ENCODE measurements at places on chromosomes 2 and 18.

DNA sequence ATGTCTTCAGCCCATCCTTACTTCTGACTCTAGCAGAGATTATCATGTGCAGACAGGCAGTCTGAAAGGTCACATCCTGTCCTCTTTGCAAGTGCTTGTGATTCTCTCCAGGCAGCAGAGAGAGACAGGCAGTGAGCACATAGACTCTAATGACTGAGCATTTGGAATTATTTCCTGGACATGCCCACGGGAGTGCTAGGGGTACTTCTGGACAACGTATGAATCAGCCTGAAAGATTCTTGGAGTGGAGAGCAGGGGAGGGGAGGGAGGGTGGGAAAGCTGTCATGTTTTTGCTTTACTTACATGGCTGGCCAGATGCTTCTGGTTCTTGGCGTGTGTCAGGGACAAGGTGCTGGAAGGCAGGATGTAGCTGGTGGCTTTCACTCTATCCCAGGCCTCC, 150.6 kb downstream of the RIF1 start:
- DNase-seq: no peak

GRCh38 chr18:63213331-63213900, 106.2 kb downstream of the BCL2 start:
- no peak for DNase-seq

DNA sequence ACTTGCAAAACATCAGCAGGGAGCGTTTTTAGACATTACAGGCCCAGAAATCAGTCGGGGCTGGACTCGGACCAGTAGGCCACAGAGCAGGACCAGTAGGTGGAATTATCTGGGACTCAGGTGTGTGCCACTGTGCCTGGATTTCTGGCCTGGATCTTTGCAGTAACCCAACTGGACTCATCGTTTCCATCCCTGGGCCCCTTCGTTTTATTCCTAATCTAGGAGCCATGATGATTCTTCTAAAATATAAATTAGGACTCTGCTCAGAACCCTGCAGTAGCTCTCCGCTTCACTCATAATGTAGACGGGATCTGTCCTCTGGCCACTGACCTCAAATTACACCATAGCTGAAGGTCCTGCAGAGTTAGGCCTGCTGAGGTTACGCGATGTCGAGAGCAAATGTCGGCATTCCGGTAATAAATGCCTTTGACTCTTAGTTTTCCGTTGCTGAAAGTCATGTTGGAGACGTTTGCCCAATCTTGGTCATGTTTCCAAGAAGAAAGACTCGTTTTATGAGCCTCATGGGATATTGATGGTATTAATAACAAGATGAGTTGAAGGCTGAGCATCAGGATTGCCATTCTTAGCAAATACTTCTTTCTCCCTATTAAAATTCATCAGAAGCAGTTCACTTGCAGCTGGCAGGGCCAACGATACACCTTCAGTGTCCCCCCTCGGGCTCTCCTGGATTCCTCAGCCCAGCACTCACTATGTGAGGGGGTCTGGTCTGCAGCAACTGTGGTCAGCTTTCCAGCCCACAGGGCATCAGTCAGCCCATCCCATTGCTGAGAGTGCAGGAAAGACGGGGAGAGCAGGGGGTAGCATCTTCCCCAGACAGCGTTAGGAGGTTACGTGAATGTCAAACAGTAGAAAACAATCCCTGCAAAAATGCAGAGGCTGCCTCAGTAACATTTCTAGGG, 39.9 kb upstream of the KLF11 start:
- DNase-seq: no peak

GRCh38 chr18:72107647-72108383, 436.3 kb downstream of the CBLN2 start:
- DNase-seq: no peak

GRCh38 chr2:39523308-39524044, 86.4 kb upstream of the MAP4K3 start:
- no peak for DNase-seq

DNA sequence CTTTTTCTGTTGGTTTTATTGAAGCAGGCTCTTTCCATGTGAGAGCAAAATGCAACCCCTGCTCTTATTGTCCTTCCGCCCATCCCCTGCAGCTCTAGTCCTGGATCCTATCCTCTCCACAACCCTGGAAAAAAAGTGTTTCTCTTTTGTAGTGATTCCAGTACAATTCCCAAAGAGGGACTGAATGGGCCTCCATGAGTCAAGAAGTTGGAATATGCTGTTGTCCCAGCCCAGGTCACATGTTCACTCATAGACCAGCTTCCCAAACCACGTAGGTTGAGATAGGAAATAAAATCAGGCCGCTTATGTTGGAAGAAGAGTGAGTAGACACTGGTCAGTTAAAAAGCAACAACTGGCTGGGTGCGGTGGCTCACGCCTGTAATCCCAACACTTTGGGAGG, 39.4 kb downstream of the CPO start:
- no peak for DNase-seq

DNA sequence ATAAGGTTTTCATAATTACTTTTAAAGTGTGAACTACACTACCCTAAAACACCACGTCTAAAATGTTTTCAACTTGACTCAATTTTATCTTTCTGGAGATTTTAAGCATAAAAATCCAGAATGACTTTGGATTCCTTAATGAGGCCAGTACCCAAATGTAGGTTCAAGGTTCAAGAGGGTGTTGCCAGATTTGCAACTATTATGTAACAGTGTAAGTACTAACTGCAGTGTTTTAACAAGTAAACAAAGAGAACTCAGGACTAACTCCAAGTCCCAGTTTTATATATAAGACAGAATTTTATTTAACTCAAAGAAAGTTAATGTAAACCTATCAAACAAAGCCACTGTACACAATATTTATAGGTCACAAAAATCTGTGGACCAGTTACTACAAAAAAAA, 5.7 kb downstream of the HIBCH start:
- DNase-seq: no peak

DNA sequence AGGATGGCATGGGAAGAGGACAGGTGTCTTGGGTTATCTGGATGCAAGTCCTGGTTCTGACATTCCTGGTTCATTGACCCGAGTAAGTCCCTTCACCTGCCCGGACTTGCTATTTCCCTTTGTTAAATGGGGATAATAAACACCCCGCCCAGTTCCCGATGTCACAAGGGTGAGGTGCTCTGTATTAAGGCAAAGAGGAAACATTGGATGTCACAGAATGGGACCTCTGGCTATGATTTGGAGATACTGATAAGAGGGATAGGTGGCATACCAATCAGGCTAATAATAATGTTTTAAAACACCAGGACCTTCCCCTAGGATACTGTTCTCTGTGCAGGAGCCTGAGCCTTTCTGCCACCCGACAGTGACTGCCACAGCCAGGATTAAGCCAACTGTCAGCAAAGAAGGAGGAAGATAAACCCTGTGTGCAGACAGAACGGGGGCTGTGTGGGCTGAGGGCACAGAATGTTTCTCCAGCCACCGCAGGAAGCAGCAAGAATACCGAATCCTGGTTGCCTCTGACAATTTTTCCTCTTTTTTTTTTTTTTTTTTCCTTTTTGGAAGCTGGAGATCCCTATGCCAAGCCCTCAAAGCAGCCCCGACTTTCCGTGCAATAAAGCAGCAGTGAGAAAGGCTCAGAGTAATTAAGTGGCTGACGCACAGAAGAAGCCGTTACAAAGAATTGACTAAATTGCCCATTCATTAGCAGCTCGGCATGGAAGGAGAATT, 336.6 kb downstream of the SMAD2 start:
- DNase-seq: no peak
